ENCODE measurements at places on chromosomes 12 and 14. TPM values are rescaled to one million over a fixed set of nuclear protein-coding genes. Genes with fewer than 3 reads are reported as not detected.

The NPFF gene
- not detected for total RNA-seq

The C3AR1 gene
- total RNA-seq = 0.40 TPM

The SELPLG gene
- total RNA-seq = 0.23 TPM

The WSCD2 gene
- total RNA-seq = 0.06 TPM

The FAM186B gene
- total RNA-seq = 0.30 TPM

The B4GALNT3 gene
- total RNA-seq = 1.1 TPM

The DPF3 gene
- total RNA-seq = 6.4 TPM

The ACVRL1 gene
- 1.7 TPM for total RNA-seq

The AICDA gene
- not detected for total RNA-seq

The MGP gene
- 39.0 TPM for total RNA-seq

The LRRC10 gene
- not detected for total RNA-seq

The ADAMTS20 gene
- total RNA-seq = not detected

The PTGER2 gene
- total RNA-seq = 6.5 TPM

The CLEC1B gene
- total RNA-seq = not detected

The CFAP251 gene
- 4.2 TPM for total RNA-seq

The AMN gene
- total RNA-seq = 0.40 TPM

The TROAP gene
- 45.5 TPM for total RNA-seq

The NOS1 gene
- total RNA-seq = not detected

The PSME1 gene
- total RNA-seq = 208 TPM

The PRR13 gene
- 60.9 TPM for total RNA-seq

The ASB2 gene
- 1.8 TPM for total RNA-seq

The TC2N gene
- total RNA-seq = 5.7 TPM

The ANO4 gene
- total RNA-seq = 3.4 TPM

The RAB21 gene
- total RNA-seq = 50.6 TPM

The SERPINA5 gene
- 0.33 TPM for total RNA-seq

The MYO1H gene
- total RNA-seq = not detected

The TAS2R19 gene
- 9.0 TPM for total RNA-seq

The NEDD8 gene
- 308 TPM for total RNA-seq

The SRSF9 gene
- 267 TPM for total RNA-seq

The LUM gene
- total RNA-seq = 1.0 TPM

The SERPINA9 gene
- not detected for total RNA-seq

The ACOT4 gene
- 1.1 TPM for total RNA-seq

The LMO3 gene
- 1.1 TPM for total RNA-seq

The PLEKHD1 gene
- total RNA-seq = not detected

The SMOC1 gene
- total RNA-seq = 5.9 TPM

The TMEM30B gene
- not detected for total RNA-seq

The NAA25 gene
- 32.1 TPM for total RNA-seq

The SIX1 gene
- total RNA-seq = 14.9 TPM

The WNT5B gene
- total RNA-seq = 58.7 TPM

The DEPDC4 gene
- total RNA-seq = 2.4 TPM

The SLC6A13 gene
- total RNA-seq = not detected

The IGF1 gene
- total RNA-seq = not detected

The AHSA1 gene
- 440 TPM for total RNA-seq

The TIMM9 gene
- 37.1 TPM for total RNA-seq

The ADCY4 gene
- not detected for total RNA-seq

The KRT73 gene
- total RNA-seq = not detected

The CAPZA3 gene
- total RNA-seq = not detected

The MBIP gene
- 15.5 TPM for total RNA-seq

The CPNE8 gene
- total RNA-seq = 27.1 TPM

The LALBA gene
- total RNA-seq = not detected

The KRT85 gene
- total RNA-seq = not detected

The KIF21A gene
- total RNA-seq = 17.2 TPM

The INSM2 gene
- total RNA-seq = not detected

The HPD gene
- not detected for total RNA-seq

The OSGEP gene
- total RNA-seq = 87.9 TPM

The TAS2R42 gene
- not detected for total RNA-seq

The NRIP2 gene
- total RNA-seq = not detected

The CMA1 gene
- total RNA-seq = not detected
